ENCODE measurements at places on chromosomes 2 and 18.
A peak's percentile ranks its signal among the peaks of the same experiment; 100 is the strongest.

- DNase-seq, result no peak
Observed at GRCh38 chr18:76351961-76352581, 143.0 kb downstream of the ZNF516 start.

GRCh38 chr18:22378672-22379282 lies 38.9 kb downstream of the CTAGE1 start:
- peak; percentile 63 for DNase-seq

DNA sequence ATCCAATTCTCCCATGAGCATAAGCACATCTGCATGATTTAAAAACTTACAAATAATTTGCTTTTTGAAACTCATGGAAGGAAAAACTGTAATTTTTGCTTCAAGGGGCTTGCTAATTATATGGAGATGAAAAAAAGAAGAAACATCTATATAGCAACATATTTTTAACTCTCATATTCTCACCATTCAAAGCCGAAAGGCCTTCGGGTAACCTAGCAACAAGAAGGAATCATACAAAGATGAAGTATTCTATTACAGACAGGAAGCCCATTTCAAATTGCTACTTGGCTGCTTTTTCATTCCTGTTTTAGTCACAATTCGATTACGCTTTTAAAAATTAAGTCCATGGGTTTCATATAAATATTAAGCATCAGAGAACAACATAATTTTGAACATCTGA lies 39.2 kb upstream of the RNU4ATAC start:
- no peak for DNase-seq

GRCh38 chr2:226447338-226448300 lies 352.0 kb downstream of the IRS1 start:
- DNase-seq, result no peak

DNA sequence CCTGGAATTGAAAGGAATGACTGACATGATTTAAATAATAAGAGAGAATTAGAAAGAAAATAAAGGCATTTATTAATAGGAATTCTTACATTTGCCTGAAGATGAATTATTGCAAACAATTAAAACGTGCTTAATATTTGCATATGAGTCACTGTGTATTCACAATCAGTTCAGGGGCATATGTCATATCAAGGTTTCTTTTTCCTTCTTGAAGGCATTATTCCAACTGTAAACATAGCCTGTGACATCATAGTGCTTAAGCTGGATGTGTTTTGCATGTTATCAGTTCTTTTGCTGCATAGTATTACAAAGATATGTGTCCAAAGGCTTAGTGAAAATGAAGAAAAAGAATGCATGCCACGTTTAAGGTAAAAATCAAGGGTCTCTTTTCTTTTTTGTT lies 80.8 kb downstream of the MEIS1 start:
- no peak for DNase-seq

DNA sequence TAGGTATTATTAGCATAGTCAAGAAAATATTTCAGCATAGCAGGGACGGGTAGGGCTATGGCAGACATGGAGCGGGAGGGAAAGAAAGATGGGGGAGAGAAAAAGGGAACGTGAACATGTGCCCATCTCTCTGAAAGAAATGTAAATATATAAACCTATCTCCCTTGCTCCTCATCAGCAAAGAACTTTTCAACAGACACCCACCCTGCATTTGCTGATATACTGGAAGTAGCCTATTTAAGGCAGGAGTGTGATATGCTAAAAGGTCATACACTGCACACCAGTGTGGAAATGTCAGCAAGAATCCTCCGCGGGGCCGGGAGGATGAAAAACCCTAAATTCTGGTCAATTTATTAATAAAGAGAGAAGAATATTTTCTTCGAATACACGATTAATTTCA lies 1.7 kb downstream of the MBOAT2 start:
- DNase-seq, result no peak

GRCh38 chr2:7014174-7014640 lies 97.0 kb downstream of the RNF144A start:
- peak; percentile 64 for DNase-seq

DNA sequence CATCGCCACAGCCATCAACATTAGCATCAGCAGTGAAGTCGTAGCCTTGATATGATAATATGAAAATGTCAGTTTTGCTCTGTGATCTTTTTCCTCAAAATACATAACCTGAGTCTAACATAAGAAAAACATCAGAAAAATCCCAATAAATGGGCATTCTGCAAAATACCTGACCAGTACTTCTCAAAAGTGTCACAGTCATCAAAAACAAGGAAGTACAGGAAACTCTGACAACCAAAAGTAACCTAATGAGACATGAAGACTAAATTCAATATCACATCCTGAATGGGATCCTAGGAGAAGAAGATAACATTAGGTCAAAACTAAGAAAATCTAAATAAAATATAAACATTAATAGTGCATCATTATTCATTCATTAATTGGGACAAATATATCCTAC lies 1731.0 kb downstream of the SUCLG1 start:
- no peak for DNase-seq

DNA sequence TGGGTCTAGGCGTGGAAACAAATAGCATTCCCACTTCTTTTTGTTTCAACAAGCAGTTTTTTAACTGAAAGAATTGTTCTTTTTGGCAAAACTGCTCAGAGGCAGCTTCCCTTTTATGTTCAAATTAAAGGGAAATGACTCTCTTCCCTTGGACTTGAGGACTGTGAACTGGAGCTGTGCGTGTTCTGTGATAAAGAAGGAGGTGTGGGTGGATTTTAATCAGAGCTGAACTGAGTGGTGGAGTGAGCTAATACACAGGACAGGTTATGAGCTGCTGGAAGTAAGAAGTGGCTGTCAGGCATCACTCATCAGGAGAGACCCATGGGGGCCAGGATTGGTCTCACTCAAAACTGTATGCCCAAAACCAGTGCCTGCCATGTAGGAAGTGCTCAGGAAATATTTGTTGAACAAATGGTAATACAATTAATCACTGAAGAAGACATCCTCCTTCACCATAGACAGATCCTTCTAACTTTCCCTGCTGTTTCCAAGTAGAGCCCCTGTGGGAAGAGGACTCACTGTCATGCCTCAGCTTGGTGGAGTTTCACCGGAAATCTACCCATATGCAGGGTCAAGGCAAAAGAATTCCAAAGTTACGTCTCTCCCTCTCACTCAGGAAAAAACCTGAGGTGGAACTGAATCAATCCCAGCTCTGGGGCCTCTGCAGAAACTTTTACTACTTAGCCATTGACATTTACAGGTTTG lies 55.9 kb downstream of the FEZ2 start:
- DNase-seq, result no peak

GRCh38 chr18:62717169-62717924 lies 2.0 kb downstream of the PHLPP1 start:
- DNase-seq, result peak; percentile 71

- no peak for DNase-seq
Observed at GRCh38 chr18:13532406-13533075, 193.8 kb downstream of the FAM210A start.

GRCh38 chr18:6650127-6650507 lies 79.4 kb upstream of the ARHGAP28 start:
- no peak for DNase-seq

GRCh38 chr2:102185347-102185746 lies 1.5 kb upstream of the IL1RL2 start:
- no peak for DNase-seq

GRCh38 chr18:37582261-37582660 lies 16.7 kb upstream of the CELF4 start:
- DNase-seq, result no peak

DNA sequence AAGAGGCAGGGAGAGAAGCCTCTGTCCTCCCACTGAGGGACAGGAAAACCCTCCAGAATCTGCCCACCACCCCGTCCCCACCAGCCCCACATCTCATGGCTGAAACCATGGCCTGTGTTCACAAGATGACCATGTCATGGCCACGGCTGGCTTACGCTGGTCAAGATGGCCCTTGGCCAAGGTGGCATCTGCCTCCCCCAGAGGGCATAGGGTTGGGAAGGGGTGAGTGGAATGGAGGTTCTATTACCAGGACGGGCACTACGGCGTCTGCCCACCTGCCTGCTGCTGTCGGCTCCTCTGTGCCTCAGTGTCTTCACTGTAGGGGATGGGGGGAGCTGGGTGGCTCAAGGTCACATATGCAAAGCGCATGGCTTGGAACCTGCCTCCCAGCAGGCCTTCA lies 19.8 kb downstream of the ODC1 start:
- DNase-seq, result no peak

DNA sequence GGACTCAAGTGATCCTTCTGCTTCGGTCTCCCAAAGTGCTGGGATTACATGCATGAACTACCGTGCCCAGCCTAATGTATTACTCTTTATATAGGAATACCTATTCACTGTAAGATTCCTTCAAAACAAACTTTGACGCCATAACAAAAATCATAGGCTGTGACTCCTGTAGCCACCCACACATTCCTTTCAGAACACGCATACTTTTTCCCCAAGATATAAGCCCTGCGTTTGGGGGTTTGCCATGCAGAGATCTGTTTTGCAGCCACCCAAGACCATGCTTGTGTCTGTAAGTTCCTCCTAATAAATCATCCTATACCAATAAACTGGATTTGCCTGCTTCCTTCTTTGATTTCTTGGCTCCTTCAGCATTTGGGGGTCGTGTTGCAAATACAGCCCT lies 46.0 kb upstream of the STON1 start:
- no peak for DNase-seq

- no peak for DNase-seq
Observed at GRCh38 chr2:179876266-179876665, 14.9 kb upstream of the ZNF385B start.

- DNase-seq, result no peak
Observed at GRCh38 chr18:62576845-62577512, 54.2 kb downstream of the ZCCHC2 start.

Data from natural killer cell (primary cell).